Right renal pelvis (tissue), 4 donors: ENCODE measurements at places on chromosomes 6 and 20. TPM values are rescaled to one million over a fixed set of nuclear protein-coding genes. Genes with fewer than 3 reads are reported as not detected.
A peak's percentile ranks its signal among the peaks of the same experiment; 100 is the strongest.

Gene ABCF1
- 64.9 TPM for polyA plus RNA-seq

Gene PLN
- 5.2 TPM for polyA plus RNA-seq

Gene ABHD16A
- 53.3 TPM for polyA plus RNA-seq

Gene DNAH8
- polyA plus RNA-seq = 0.27 TPM

DNA sequence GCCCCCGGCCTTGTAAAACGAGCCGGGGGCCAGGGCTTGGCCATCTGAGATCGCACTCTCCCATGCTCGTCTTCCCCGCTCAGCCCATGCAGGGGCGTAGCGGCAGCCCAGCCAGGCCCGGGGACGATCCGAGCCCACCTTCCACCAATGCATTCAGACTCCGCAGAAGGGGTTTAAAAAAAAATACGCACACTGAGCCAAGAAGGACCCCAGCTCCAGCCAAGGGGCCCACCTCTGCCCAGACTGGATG, 320 bp downstream of the GSTA4 start:
- no peak for DNase-seq

- peak; percentile 25 for DNase-seq
These were observed 97.0 kb upstream of the MAN1A1 start for GRCh38 chr6:119446609-119447008.

- no peak for DNase-seq
These were observed 21.0 kb downstream of the SRSF3 start for GRCh38 chr6:36615018-36615761.

- no peak for DNase-seq
These were observed 41.1 kb downstream of the VEGFA start for GRCh38 chr6:43810965-43811732.

DNA sequence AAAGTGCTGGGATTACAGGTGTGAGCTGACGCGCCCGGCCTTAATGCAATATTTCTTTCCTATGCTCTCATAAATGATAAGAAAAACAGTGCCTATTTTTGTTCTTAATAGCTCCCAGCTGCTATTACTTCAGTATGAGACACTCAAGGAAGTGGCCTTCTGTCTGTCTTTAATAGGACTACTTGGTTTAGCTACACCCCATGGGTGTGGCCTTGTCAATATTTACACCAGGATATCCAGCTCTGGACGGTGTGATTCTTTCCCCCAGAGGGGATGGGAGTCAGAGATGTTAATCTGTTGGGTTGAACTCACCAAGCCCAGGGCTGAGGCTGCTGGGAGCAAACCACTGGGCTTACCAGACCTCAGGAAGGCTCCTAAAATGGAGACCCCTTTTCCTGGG, 134.2 kb downstream of the CEP57L1 start:
- DNase-seq = no peak

DNA sequence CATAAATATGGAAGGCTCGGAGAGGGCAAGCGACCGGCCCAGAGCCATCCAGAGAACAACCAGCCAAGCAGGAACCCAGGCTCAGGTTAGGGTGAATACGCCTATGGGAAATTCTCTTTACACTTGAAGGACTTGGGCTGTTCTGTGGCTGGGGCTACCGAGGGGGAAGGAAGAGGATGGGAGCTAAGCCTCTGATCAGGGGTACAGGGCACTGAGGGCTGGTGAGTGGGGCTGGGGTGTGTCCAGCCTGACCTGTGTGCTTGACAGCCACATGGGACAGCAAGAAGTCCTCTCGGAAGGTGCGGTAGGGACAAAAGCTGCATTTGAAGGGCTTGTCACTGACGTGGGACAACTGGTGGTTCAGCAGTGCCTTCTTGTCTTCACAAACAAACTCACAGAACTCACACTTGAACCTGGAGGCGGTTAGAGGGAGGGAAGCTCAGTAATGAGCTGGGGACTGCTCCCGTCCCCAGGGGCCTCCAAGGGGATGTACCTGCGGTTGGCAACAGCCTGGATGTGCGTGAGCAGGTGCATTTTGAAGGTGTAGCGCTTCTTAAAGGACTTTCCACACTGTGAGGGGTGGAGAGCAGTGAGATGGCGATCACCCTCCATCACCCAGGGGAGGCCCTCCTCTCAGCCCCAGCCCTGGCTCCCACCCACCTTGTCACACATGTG, 11.9 kb downstream of the ZNF335 start:
- no peak for DNase-seq

DNA sequence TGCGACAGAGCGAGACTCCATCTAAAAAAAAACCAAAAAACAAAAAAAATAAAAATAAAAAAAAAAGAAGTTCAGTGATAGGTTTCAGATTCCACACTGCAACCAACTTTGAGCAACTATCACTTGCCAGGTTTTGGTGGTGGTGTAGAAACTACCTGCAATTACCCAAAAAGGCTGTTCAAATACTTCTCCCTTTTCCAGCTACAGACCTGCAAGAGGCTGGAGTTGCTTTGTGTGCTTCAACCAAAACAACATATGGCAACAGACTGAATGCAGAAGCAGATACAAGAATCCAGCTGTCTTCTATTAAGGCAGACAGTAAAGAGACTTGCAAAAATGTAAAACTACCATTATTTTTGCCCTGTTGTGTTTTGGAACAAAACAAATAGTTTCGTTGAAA, 9.3 kb upstream of the BCAS1 start:
- DNase-seq = no peak

DNA sequence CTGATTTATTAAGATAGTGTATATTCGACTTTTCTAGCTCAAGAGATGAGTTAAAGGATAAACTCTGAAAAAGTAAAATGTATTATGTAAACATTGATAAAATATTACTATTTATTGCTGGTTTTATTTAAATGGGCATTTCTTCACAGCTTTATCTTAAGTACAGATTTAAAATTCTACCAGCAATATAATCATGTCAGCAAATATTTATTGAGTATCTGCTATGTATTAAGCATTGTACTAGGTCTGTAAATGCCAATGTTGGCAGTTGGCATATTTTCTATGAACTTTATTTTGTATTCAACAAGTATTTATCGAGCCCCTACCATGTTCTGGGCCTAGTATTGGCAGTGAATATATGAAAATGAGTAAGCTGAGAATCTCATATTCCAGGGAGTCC, 231.0 kb downstream of the FARS2 start:
- no peak for DNase-seq

GRCh38 chr20:38187517-38187916, 22.4 kb upstream of the TGM2 start:
- no peak for DNase-seq
